ENCODE measurements at places on chromosomes 6 and 20.

- DNase-seq, result no peak
Measured at GRCh38 chr6:136401749-136402148, 112.1 kb upstream of the BCLAF1 start.

- no peak for DNase-seq
Measured at GRCh38 chr6:155079985-155080452, 84.9 kb downstream of the TIAM2 start.

DNA sequence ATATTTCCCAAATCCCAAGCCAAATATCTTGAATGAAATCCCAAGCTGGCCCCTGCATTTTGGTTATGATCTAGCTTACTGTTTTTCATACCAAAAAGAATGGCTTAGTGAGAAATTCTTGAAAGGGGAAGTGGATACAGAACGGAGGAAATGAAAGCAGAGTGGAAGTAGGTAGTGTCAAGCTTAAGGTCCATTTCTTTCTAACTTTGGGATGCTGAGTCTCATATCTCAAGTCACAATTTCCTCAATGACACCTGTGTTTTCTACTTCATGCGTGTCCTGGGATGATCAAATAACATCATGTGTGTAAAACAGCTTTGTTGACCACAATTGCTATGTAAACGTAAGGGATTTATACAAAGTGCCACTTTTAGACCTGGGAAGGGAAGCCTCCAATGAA, 238.8 kb upstream of the SLC35B3 start:
- no peak for DNase-seq

DNA sequence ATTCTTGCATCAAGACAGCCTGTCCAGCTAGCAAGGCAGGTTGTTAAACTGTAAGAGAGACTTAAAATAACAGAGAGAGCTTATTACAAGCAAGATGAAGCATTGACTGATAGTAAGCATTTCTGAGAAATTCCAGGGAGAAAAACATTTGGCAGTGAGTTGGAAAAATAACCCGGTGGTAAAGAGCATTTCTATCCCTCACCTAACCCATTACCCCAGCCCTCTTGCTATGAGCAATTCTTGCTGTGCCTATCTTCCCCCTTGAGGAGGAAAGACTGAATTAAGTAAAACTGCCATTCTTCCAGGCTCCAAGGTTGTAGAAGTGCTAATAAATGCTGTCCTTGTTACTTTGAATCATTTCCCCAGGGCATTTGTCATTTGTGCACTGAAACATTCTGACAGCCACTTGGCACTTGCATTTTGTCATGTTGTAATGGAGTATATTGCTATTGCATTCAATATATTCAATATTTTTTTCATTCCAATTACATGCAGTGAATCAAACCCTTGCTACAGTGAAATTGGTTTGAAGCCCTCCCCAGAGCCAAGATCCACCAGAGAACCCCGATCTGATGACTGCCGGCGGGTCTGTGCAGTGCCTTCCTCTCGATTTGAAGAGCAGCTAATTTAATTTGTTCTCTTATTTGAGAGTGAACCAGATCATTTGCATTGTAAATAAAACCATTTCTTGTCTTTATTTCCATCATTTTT, 291.1 kb downstream of the HIVEP2 start:
- DNase-seq, result no peak

GRCh38 chr20:10264166-10264558, 45.5 kb downstream of the SNAP25 start:
- DNase-seq, result no peak

- DNase-seq, result no peak
Measured at GRCh38 chr20:53191957-53192356, 219.8 kb downstream of the TSHZ2 start.

DNA sequence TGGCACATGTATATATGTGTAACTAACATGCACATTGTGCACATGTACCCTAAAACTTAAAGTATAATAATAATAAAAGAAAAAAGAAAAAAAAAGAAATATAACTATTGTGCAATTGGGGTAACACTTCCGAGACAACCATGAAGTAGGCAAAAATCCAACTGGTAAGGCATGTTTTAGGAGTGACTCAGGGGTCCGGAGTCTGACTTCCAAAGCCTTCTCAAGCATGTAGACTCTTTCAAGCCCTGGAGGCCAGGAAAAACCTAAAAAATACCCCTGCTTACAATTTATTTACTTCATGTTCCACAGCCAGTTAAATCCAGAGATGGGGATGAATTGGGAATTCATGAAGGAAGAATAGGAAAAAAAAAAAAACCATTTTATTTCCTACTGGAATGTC, 161.3 kb upstream of the PHACTR1 start:
- no peak for DNase-seq
